ENCODE measurements at places on chromosomes 1 and 21. TPM values are rescaled to one million over a fixed set of nuclear protein-coding genes. Genes with fewer than 3 reads are reported as not detected.

The UBL4B gene
- total RNA-seq = 1.1 TPM

DNA sequence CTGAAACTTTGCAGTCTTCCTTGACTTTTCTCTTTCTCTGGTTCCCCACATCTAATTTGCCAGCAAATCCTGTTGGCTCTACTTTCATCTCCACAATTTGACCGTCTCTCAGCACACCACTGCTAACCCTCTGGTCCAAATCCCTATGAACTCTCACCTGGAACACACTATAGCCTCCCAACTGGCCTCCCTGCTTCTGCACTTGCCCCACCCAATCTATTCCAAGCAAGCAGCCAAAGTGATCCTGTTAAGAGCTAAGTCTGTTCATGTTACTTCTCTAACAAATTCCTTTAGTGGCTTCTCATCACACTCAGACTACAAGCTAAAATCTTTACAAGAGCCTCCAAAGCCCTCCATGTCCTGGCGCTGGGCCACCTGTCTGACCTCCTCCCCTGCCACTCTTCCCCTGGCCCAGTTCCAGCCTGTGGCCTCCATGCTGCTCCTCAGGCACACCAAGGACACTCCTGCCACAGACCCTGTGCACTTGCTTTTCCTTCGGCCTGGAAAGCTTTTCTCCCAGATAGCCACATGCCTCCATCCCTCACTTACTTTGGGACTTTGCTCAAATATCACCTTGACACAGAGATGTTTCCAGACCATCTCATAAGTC is 104.1 kb downstream of the DTL start:
- no peak for ATAC-seq

The MMP23B gene
- total RNA-seq = 2.2 TPM

DNA sequence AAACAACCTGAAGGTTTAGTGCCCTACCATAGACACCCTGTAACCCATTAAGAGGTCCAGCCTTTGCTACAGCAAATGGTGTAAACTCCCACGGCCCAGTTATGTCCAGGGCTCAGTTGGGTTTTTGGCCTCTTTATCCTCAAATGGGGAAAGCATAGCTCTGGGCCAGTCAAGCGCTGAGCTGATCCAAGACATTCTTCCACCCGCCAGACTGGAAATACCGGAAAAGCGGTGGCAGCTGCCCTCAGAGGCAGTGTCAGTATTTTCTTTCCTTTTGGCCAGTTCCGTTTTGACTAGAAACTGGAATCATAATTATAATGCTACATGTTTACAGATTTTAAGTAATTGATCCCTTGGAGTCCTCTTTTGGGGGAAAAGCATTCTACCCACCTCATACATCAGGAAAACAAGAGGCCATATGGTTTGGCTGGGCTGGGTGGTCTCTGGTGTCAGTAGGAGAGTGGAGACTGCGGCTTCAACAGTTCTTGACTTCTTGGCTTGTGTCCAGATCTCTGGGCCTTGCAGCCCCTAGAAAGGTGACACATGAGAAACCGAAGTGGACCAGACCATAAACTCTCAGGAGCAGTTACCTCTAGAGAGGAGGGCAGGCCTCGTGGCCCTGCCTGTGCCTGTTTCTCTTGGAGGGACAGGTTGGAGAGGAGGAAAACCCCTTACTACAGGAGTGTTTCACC is 30.2 kb upstream of the CLDN14 start:
- ATAC-seq = no peak

The PRR9 gene
- not detected for total RNA-seq

DNA sequence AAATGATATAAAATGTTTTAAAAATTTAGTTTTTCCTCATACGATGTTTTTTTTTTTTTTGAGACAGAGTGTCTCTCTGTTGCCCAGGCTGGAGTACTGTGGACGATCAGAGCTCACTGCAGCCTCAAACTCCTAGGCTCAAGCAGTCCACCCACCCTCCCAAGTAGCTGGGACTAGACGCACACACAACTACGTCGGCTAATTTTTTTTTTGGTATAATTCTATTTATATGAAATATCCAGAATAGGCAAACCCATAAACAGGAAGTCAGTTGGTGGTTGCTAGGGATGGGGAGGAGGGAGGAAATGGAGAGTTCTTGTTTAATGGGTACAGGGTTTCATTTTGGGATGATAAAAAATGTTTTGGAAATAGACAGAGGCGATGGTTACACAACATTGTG is 56.5 kb downstream of the WARS2 start:
- ATAC-seq = no peak

DNA sequence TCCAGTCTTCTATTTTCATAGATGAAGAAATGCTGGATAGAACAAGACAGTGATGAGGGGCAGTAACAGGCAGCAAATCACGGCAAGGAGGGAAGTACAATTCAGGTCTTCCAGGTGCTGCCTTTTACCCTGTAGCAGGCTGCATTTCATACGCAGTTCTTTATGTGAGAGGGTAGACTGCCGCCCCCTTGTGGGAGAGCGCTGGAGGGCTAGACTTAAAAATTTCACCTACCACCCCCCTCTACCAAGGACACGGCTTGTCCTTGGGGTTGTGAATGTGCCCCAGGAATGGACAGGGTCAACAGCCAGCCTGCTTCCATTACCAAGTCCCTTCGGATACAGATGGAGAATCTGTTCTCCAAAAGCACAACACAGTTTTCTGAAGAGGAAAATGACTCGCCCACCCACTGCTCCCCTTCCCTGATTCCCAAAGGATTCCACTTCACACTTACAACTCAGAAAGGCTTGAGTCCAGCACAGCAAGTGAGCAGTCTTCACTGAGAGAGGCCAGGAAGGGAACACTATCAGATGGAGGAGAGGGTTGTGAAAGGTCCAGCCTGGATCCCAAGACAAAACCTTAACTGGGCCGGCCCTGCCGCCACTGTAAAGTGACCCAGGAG is 7.4 kb downstream of the WDR77 start:
- ATAC-seq = no peak

DNA sequence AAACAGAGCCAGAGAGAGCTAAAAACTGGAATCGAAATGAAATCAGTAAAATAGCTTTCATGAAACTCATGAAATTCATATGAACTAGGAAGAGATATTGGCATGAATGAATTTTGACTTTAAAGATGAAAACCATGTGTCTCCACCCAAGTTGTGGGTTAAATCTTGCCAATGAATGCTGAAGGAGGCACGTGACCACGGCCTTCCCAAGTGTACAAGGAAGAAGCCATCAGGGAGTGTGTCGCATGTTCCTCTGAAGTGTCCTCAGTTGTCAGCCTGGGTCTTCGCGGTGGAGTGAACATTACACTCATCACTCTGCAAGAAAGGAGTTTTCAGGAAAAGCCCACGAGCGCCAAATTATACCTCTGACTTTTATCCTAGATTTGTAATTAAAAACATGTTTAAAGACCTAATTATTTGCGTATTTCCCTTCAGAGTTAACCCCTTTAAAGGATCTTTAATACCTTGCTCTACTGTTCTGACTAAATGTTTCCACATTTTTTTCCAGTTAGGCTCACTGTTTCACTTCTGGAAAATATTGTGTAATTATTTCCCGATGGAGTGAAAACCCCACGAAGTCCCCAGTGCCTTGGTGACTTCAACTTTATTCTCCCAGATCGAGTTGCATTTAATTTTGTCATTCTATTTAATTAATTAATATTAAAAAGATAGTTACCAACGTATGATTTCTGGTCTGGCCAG is 118.3 kb downstream of the DHRS3 start:
- ATAC-seq = no peak

The FAM72D gene
- 4.0 TPM for total RNA-seq

Data from motor neuron (in vitro differentiated cells).